NCI-H526 treated with DMSO at 0.1 percent for 48 hours (cell line): ENCODE measurements at places on chromosomes 1 and 21.

- no peak for DNase-seq
Observed at GRCh38 chr1:61539720-61540462, 185.1 kb downstream of the TM2D1 start.

DNA sequence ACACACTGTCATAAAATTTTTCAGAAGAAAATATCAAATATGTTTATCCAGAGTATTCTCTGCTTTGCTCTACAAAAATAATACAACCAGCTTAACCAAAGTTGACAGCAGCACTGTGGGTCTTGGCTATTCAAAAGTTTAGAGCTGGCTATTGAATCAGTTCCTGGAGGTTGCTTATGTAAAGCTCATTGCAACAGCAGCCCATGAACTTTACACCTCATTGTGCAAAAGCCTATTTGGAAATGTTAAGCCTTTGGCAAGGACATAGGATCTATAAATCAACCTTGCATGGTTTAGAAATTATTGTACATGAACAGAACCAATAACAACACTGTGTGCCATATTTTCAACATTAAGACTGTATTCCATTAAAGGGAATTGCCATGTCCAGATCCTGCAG lies 714.9 kb downstream of the ADGRL2 start:
- no peak for DNase-seq

DNA sequence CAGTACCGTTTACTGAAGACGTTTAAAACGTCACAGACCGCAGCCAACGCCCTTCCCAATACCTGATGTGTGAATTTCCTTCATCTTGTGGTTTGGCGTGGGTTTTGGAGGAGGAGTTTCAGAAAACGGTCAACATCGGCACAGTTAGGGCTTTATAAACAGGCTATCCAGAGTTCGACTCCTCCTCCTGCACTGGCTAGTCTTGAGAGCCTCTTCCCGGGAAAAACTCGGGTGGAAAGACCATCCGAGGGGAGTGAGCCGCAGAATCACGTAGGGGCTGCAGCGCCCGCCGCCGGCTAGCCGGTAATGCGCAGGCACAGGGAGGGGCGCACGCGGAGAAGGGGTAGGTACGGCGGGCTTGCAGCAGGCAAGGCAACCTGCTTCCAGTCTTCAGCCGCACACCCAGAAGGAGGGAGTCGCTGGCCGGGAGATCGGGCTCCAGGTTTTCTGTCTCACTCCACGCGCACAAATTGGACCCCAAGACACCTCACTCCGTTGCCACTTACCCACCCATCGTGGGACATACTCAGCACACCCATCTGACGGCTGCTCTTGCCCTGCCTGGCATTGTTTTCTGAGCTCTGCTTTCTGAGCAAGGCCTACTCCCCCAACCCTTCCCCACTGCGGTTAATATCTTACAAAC lies 25.4 kb downstream of the SLC19A2 start:
- no peak for DNase-seq

DNA sequence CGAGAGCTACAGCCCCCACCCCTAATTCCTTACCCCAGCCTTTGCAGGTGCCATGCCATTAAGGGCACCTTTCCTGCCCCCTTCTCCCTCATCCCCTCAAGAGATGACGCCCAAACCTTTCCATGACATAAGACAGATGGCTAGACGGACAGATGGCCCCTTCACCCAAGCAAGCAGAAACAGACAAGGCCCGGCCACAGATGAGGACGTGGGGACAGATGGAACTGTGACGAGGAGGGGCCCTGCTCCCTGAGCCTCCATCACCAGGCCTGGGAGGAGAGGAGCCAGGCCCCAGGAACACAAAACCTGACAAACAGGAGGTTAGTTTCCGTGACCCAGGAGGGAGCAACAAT lies 24.7 kb upstream of the PEF1 start:
- DNase-seq: no peak

DNA sequence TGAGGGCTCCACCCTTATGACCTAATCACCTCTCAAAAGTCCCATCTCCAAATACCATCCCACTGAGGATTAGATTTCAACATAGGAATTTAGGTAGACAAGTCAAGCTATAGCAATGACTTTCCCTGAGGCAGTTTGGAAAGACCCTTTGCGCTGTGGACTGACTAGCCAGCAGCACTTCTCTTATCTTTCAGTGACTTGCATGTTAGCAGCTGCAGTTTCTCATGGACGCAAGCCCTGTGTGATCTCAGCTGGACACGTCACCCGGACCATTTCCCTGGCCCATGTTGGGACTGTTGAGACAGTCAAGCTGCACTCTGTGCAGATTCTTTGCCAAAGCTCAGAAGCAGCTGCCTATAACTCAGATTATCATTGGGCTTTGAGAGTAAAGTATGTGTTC lies 408.1 kb upstream of the USP24 start:
- DNase-seq: no peak

DNA sequence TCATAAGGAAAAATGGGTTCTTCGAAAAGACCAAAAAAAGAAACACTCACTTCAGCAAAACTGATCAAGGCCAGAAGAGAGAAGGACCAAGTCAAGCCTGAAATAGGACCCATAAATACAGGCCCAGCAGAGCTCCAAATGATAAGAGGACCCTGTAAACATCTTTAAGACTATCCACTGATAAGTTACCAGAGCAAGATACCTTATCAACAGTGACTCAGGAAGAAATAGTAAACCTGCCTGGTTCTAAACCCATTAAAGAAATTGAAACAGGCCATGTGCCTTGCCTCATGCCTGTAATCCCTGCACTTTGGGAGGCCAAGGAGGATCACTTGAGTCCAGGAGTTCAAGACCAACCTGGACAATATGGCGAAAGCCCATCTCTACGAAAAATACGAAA lies 81.8 kb upstream of the ERRFI1 start:
- no peak for DNase-seq

DNA sequence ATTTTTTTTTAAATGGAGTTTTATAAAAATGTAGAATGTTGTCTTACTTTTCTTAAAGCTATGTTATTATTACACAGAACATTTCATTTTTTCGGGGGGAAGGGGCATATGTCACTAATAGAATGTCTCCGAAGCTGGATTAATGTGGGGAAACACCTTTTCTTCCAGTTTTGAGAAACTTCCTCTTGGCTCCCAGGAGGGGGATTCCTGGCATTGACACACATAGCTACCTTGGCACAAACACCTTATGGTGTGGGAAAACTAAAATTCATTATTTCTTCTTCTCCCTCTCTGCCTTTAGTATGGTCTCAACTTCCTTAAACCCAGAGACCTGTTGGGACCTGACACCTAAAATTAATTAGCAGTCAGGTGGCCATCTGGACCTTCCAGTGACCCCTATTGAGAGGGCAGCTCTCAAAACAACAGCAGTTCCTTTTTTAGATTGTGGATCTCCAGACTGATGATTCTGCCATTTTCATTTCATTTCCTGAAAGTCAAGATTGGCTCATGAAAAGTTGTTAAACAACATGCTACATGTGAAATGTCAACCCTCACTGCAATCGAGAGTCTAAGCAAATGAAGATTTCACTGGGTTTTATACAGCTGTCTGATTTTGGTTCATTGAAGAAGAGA lies 70.1 kb upstream of the EDEM3 start:
- no peak for DNase-seq

DNA sequence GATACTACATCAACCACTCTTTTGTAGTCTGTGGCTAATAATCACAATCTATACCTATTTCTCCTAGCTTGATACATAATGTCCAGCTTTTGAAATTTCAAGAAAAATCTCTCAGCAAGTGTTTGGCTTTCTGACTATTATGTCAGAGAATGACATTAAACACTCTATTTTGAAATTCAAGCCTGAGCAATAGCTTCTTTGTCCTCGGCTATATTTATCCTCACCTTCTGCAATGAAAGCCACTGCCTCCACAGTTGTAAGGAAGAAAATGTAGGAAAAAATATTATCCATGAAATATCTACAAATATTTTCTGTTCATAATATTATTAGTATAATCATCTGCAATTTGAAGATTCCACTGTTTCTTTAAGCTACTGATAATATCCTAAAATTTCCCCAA lies 22.1 kb downstream of the LRRC7 start:
- no peak for DNase-seq

DNA sequence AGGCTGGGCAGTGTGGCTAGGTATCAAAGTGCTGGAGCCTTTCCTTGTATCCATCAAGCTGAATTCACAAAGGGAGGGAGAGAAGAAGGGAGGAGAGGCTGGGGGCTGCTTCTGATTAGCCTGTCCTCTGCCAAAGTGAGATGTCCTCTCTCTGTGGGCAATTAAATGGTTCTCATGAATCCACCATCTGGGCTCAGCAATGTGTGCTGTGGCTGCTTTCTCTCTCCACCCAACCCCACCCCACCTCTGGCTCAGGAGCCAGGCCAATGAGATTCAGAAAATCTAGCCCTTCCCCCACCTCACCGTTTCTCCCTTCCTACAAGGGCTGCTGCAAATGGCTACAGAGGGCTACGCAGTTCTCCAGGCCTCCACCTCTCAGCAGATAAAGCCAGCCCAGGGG lies 154.6 kb downstream of the TENT5C start:
- DNase-seq: no peak

GRCh38 chr1:154454386-154455120 lies 47.5 kb upstream of the TDRD10 start:
- peak; percentile 97 for DNase-seq

DNA sequence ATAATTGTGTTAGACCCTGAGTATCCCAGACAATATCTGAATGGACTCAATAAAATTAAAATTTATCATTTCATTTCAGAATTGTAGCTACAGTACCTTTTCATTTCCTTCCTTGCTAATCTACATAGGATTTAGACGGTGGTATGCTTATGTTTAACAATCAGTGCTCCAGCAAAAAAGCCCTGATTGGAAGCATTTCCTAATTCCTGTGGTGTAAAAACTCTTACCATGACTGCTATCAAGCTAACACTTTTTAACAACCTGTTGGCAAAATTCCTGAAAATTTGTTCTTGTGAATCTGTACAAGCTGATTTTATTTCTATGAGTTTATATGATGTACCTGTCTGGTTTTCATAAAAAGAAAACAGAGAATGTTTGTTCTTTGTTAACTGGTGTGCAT lies 5.2 kb upstream of the FNBP1L start:
- DNase-seq: no peak

DNA sequence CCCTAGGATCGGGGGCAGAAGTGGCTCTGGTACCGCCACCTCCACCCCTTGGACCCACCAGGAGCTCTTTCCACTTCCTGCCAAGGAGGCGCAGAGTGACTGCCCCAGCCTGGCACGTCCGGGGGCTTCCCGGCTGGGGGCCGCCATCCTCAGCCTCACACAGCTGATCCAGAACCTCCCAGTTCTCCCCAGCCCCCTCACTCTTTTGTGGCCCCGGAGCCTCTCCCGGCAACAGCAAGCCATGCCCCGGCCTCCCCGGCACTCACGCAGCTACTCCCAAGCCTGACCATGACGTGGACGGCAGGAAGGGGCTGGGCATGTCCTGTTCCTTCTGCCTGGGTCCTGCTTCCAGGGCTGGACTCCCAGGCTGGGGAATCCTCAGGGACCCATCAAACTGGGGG lies 17.1 kb downstream of the TP73 start:
- DNase-seq: no peak

GRCh38 chr1:116255486-116256285 lies 117.4 kb upstream of the ATP1A1 start:
- no peak for DNase-seq
